Stimulated activated CD8-positive, alpha-beta memory T cell treated with anti-CD3 and anti-CD28 coated beads, Interleukin-15, amount 100 ng/mL, for 4 hours (primary cell): ENCODE measurements at places on chromosomes 2 and 18.

- DNase-seq = no peak
Measured at GRCh38 chr18:48504819-48505218, 34.0 kb upstream of the CTIF start.

- DNase-seq = no peak
Measured at GRCh38 chr2:114368705-114369104, 73.7 kb upstream of the DPP10 start.

DNA sequence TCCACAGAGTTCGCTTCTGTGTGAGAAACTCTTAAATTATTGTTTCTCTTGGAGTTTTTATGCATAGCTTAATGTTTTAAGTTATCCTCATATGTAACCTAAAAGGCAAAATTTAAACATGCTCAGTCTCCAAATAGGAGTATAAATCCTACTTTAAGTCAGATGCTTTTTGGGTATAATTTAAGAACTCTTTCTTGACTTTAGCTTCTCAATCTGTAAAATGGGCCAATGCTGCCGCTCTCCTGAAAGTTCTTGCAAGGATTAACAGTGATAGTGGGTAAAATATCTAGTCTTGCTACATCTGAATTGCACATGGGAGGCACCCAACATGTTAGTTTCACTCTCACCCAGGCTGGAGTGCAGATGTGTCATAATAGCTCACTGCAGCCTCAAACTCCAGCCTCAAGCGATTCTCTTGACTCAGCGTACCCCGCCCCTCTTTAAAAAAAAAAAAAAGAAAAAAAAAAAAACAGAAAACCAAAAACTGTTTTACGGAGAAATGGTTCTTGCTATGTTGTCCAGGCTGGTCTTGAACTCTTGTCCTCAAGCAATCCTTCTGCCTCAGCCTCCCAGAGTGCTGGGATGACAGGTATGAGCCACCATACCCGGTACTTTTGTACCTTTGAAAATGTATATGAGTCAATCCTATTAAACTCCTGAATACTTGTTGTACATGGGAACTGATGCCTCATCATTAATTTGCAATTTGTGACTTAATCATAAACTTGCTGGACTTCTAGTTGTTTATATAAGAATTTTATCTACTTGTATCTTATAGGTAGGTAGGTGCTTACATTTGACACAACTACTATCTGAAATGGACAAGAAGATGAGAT lies 1.8 kb downstream of the FBXO48 start:
- DNase-seq = no peak

DNA sequence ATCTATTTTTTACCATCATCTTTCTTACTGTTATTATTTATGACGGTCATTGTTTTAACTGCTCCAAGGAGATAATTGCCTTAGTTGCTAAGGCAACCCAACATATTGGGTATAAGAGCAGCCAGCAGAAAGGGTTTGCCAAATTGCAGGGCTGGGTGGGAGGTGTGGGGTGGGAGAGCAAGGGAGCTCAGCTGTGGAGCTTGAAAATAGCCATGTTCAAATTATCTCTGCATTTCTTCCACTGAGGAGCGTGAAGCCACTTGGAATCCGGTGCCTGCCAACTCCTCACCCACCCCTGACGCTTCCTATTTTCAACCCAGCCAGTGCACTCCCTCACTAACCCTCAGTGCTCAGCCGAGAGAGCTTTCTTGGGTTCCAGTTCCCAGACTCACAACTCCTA lies 60.8 kb downstream of the SETBP1 start:
- DNase-seq = no peak

DNA sequence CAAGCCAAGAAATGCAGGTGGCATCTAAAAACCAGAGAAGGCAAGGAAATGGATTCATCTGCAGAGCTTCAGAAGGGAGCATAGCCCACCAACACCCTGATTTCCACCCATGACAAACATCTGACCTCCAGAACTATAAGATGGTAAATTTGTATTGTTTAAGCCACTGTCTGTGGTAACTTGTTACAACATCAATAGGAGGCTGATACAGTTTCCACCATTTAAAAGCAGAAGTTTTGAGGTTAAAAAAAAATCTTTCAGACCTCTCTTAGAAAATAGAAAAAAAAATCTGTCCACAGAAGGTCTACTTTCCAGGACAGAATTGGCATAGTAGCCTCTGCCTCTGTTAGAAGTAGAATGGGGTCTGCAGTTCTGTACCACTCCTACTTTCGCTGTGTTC lies 37.2 kb downstream of the SLC40A1 start:
- no peak for DNase-seq

GRCh38 chr2:64273524-64274398 lies 129.5 kb upstream of the PELI1 start:
- no peak for DNase-seq

GRCh38 chr2:16338026-16338425 lies 327.6 kb downstream of the CYRIA start:
- DNase-seq = no peak

GRCh38 chr2:62284980-62285379 lies 89.1 kb downstream of the B3GNT2 start:
- no peak for DNase-seq
